ENCODE measurements at places on chromosomes 12 and 14.
A peak's percentile ranks its signal among the peaks of the same experiment; 100 is the strongest.

GRCh38 chr14:66038618-66039017, 447.6 kb upstream of the CCDC196 start:
- DNase-seq, result no peak

GRCh38 chr14:73173092-73173735, 36.9 kb downstream of the PSEN1 start:
- peak; percentile 31 for DNase-seq

DNA sequence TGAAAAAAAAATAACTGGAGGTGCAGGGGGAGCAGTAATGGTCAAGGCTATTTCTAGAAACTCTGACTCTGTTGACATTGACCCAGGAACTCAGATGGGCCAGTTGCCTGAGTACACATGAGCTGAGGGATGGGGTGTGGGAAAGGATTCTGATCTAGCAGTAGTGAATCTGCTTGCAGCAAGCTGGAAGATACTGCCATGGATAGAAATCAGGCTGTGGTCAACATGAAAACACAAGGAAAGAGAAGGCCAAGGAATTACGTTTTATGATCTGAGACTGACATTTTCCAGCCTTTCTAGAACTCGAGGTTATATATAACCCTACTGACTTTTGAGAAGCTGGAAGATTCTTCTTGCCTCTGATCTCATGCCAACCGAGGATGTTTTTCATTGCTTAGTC, 90.0 kb downstream of the ANO6 start:
- no peak for DNase-seq

GRCh38 chr14:90903101-90903500, 86.9 kb upstream of the TTC7B start:
- DNase-seq, result peak; percentile 72

GRCh38 chr12:7137908-7138307, 7.7 kb downstream of the CLSTN3 start:
- DNase-seq, result no peak

DNA sequence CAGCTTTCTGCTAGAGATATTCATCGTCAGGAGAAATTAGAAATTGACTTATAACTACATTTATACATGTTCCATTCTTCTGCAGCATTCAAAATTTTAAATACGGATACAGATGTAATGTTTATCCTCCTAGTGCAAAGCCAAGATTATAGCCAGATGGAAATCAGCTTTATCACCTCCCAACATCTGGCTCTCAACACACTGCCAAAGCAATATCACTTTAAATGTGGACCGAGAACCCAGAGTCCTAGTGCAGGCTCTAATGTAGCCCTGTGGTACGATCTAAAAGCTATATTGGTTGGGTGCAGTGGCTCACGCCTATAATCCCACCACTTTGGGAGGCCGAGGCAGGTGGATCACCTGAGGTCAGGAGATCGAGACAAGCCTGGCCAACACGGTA, 6.5 kb downstream of the MLH3 start:
- no peak for DNase-seq

DNA sequence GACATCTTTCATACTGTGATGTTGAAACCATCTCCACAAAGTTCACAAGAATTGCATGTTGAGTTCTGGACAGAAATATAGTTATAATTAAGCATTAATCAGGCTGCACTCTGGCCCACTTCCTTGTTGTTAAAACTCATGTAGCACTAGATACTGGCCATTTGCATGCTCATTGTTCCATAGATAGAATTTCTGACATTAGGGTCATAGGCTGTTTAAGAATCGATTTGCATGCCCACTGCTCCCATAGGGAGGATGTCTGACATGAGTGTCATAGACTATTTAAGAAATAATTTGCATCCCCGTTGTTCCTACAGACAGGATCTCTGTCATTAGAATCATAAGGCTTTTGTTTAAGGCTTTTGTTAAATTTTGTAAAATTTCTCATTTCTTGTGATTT, 50.2 kb downstream of the MYF5 start:
- no peak for DNase-seq

DNA sequence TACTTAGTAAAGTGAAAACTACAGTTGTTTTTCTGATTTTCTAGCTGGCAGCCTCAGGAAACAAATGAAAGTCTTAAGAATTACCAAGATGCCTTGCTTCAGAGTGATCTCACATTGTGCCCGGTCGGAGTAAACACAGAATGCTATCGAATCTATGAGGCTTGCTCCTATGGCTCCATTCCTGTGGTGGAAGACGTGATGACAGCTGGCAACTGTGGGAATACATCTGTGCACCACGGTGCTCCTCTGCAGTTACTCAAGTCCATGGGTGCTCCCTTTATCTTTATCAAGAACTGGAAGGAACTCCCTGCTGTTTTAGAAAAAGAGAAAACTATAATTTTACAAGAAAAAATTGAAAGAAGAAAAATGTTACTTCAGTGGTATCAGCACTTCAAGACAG, 28.9 kb downstream of the RXYLT1 start:
- DNase-seq, result no peak

DNA sequence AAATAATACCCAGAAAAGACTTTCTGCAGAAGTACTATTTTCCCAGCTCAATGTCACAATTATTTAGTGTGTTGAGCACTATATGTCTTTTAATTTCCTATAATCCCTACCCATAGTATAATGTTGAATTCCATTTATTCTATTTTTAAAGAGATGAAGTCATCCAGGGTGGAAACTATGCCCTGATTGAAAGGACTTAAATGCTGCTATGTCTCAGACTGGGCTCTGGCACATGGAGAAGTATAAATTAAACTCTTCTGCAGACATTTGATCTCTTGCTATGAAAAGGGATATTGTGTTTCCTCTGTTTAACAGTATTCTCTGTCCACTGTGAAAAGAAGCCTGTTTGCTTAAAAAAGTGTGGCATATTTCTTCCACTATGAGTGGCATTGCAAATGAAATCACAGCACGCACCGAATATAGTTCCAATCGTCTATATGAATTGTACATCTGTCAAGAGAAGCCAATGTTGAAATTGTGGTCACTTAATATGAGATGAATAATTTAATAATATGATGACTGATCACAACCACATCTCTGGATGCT, 192.3 kb downstream of the BCAT1 start:
- no peak for DNase-seq

DNA sequence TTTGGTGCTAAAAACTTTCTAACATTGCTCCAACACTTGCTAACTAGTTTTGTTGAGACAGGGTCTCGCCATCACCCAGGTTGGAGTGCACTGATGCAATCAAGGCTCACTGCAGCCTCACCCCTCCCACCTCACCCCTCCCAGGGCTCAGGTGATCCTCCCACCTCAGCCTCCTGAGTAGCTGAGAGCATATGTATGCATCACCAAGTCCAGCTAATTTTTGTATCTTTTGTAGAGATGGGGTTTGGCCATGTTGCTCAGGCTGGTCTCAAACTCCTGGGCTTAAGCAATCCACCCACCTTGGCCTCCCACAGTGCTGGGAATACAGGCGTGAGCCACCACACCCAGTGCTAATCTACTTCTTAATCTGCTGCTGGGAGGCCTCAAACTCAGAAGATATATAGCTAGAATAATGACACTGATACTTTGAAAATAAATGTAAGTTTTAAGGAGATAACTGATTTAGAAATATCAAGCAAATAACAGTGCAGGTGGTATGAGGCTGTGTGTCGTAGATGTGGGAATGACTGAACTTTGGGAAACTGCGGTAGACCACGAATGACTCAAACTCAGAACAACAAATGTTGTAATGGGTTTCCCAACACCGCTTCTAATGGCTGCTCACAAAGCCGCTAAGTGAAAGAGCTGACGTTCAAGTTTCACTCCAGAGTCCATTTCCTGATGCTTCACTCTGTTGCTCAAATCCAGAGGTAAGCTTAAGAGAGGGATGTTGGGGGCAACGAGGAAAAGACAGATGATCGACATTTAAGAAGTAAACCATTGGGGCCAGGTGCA, 10.0 kb downstream of the TMCC3 start:
- DNase-seq, result no peak

GRCh38 chr12:6582196-6582595, 14.1 kb upstream of the NOP2 start:
- DNase-seq, result no peak

DNA sequence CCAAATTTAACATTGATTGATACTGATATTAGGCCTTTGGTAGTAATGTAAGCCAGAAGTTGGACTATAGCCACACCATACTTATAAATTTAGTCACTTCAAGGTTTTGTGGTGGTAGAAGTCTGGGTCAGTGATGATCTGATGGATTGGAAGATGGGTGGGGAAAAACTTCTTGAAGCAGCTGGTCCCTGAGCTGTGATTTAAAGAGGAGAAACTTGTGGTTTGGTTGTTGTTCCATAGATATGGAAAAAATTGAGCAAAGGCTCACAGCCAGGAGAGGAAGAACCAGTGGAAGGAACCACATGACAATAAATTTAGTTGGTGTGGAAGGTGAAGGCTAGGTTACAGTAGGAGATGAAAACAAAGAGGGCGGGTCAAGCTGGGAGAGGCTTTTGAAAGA, 26.1 kb downstream of the PTHLH start:
- DNase-seq, result no peak

DNA sequence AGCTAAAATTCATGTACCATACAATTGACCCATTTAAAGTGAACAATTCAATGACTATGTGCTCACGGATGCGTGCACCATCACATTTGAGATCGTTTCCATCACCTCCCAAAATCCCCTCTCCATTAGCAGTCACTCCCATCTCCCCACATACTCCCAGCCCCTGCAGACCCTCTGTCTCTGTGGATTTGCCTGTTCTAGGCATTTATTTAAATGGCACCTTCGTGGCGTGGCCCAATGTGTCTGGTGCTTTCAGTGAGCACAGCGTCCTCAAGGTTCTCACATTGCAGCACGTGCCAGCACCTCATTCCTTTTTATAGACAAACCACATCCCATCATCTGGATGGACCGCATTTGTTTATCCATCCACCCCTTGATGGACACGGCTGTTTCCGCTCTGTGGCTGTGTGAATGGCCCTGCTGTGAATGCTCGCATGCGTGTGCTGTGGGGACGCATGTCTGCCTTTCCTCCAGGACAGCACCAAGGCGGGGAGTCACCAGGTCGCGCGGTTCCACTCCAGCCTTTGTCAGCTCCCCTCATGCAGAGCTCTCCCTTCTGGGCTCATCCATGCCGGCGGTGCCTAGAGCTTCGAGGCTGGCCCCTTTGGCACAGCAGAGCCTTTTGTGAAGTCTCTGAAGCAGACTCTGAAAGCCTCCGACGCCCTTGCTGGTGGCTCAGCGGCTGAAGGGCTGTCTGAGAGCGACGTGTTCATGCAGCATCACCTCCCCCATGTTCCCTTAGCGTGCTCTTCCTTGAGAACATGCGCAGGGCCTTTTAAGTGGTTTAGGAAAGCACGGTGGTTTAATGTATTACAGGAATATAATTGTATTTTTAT, 184.4 kb downstream of the KIF26A start:
- no peak for DNase-seq

GRCh38 chr14:104442107-104442551, 137.4 kb upstream of the C14orf180 start:
- DNase-seq, result no peak

- no peak for DNase-seq
Measured at GRCh38 chr12:38639625-38640024, 265.8 kb downstream of the CPNE8 start.

All from COR-L47 (cell line).